Esophagus mucosa (tissue), 1 donor: ENCODE measurements at places on chromosomes 12 and 14. TPM values are rescaled to one million over a fixed set of nuclear protein-coding genes. Genes with fewer than 3 reads are reported as not detected.

Gene ADAMTS20
- not detected for total RNA-seq

Gene OAS2
- 20.6 TPM for total RNA-seq

Gene UNC119B
- 14.7 TPM for total RNA-seq

Gene FGF23
- not detected for total RNA-seq

Gene CCND2
- 48.9 TPM for total RNA-seq

Gene AMN
- total RNA-seq, result 12.4 TPM

Gene SLCO1B3
- total RNA-seq, result 1.2 TPM

Gene SPX
- 0.08 TPM for total RNA-seq

Gene TAS2R9
- total RNA-seq, result not detected

Gene RPS26
- 52.8 TPM for total RNA-seq

Gene CD4
- 2.2 TPM for total RNA-seq

Gene LALBA
- not detected for total RNA-seq

Gene PTCSC3
- total RNA-seq, result not detected

Gene CCDC175
- total RNA-seq, result not detected

Gene CCDC196
- not detected for total RNA-seq

Gene OR4E2
- total RNA-seq, result not detected

Gene TMEM233
- total RNA-seq, result not detected

Gene STXBP6
- total RNA-seq, result 0.56 TPM

Gene POTEM
- not detected for total RNA-seq

Gene TMTC1
- total RNA-seq, result 5.3 TPM

Gene ENDOU
- 66.9 TPM for total RNA-seq

Gene UBC
- total RNA-seq, result 1,223 TPM

Gene ADGRD1
- total RNA-seq, result 2.5 TPM

Gene MAX
- 90.8 TPM for total RNA-seq

Gene ZNF385A
- 52.2 TPM for total RNA-seq

Gene PRKAG1
- total RNA-seq, result 52.8 TPM

Gene SERPINA5
- total RNA-seq, result 0.28 TPM

Gene RD3L
- total RNA-seq, result not detected

Gene TCTN1
- 13.0 TPM for total RNA-seq

Gene SPIC
- total RNA-seq, result 0.16 TPM

Gene VPS33A
- total RNA-seq, result 10.7 TPM

Gene AQP2
- not detected for total RNA-seq

Gene MYL2
- total RNA-seq, result 1.7 TPM

Gene OR2AP1
- not detected for total RNA-seq

Gene NOVA1
- total RNA-seq, result 0.72 TPM

Gene LRP10
- 173 TPM for total RNA-seq

Gene KLHL33
- total RNA-seq, result 0.04 TPM

Gene DNAI7
- total RNA-seq, result not detected

Gene CLEC4D
- 0.24 TPM for total RNA-seq

Gene KLHL28
- total RNA-seq, result 8.2 TPM

Gene VRTN
- total RNA-seq, result not detected

Gene HSPB8
- total RNA-seq, result 33.8 TPM

Gene TMEM52B
- total RNA-seq, result not detected

Gene TMEM119
- total RNA-seq, result 2.0 TPM

Gene FBLN5
- 2.8 TPM for total RNA-seq

Gene CISTR
- total RNA-seq, result not detected

Gene POTEG
- total RNA-seq, result not detected

Gene LRFN5
- total RNA-seq, result 0.20 TPM

Gene CAPZA3
- not detected for total RNA-seq

Gene RNASE1
- 8.6 TPM for total RNA-seq

Gene ANKRD33
- not detected for total RNA-seq

Gene MGAT2
- 15.1 TPM for total RNA-seq
